Right cardiac atrium (tissue), 5 donors: ENCODE measurements at places on chromosomes 12 and 14. TPM values are rescaled to one million over a fixed set of nuclear protein-coding genes. Genes with fewer than 3 reads are reported as not detected.

DNA sequence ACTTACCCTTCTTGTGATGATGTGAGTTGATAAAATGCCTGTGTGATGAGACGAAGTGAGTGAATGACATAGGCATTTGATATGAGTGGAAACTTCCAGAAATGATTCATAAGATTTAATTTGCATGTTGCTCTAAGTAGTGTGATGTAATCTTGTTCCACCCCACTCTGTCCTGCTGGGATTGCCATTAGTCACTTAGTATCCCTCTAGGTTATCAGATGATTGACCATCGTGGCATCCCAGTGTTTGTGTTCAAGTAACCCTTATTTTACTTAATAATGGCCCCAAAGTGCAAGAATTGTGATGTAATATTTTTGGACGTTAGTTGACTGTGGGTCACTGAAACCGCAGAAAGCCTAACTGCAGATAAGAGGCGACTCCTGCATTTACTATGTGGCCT, 214.4 kb upstream of the DIO2 start:
- DNase-seq, result no peak

DNA sequence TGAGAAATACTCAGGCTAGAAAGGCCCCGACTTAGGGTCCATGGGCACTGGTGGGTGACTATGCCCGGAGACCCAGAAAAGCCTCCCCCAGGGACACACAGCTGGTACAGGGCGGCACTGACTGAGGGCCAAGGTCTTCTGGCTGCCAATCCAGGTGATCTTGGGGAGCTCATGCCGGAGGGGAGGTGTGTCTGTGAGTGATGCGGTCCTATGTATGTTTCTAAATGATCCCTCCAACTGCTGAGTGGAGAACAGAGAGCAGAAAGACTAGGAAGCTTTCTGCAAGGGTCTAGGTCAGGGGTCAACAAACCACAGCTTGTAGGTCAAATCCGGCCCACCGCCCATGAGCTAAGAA, 391 bp downstream of the SERPINA4 start:
- no peak for DNase-seq

UNC119B gene
- polyA plus RNA-seq, result 7.0 TPM

RNASE8 gene
- not detected for polyA plus RNA-seq
